ENCODE measurements at places on chromosomes 1 and 21.

GRCh38 chr1:156281693-156282478 is 739 bp downstream of the SMG5 start:
- DNase-seq, result no peak

GRCh38 chr1:12196641-12197482 is 30.1 kb downstream of the TNFRSF1B start:
- no peak for DNase-seq

- DNase-seq, result peak; percentile 63
These were observed at the start of gene ETS2 for GRCh38 chr21:38805328-38806152. Gene ETS2, plus strand, starts transcription at chr21:38805929. Its CDS starts 4,106 bp downstream, at chr21:38810035.

GRCh38 chr1:34896612-34897011 is 32.8 kb downstream of the DLGAP3 start:
- DNase-seq, result no peak

GRCh38 chr1:59237900-59238299 is 59.0 kb upstream of the FGGY start:
- DNase-seq, result no peak

DNA sequence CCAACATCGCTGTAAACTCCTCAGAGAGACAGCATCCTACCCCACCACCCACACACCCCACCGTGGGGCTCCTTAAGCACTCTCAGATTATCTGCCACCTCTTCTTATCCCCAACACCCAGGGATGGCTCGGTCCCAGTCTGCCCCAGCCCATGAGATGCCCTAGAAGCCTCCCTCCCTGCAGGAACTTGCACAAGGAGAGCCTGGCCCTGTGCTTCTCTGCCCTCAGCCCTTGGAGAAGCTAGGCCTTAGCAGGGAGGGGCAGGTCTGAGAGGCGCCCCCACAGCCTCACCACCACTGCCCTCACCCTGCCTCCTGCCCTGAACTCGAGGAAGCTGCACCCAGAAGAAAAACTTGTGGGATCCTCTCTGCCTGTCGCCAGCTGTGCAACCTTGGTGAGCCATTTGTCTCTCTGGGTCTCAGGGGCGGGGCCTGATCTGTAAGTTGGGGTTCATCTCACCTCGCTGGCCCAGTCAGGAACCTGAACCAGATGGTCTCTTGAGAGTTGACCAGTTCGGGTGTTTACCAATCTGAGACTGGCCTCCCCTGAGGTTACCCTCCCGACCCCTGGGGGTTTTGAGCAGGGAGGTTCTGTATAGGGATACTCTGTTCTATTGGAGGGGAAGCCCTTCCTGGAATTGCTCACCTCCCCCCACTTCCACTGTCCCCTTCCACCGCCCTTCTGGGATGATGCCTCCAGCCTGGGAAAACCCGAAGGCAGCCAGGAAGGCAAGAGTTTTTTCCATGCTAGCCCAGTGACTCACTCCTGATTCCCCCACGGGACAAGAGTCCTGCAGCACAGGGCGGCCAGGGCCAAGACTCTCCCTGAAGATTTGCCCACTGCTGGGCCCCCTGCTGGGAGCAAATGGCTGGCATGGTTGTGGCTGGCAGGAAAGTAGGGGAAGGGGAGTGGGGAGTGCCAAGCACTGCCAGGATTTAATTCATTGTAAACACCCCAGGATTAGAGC is at the start of gene S100A3:
Gene S100A3 (minus strand): TSS at position 537 of the 967 bp plus-strand sequence. CDS start 773 bp downstream, outside the sequence.
- no peak for DNase-seq

- DNase-seq, result no peak
These were observed 10.9 kb upstream of the ADAMTS5 start for GRCh38 chr21:26977746-26978145.

DNA sequence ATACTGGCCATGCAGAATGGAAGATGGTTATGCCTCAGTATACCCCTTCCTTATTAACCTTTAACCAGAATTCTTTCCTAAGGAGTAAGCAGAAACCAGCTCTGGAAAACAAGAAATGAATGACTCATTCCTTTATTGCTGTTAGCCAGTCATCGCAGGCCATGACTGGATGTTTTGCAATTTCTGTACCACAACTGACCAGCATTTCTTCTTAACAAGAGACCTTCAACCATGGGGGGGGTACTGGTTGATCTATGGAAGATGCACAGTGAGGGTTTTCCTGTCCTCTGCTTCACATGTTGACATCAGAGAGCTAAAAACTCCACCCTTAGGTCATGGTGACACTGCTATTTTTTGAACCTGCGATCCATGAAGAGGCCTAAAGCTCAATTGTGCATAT is 28.0 kb upstream of the RNF2 start:
- DNase-seq, result no peak

DNA sequence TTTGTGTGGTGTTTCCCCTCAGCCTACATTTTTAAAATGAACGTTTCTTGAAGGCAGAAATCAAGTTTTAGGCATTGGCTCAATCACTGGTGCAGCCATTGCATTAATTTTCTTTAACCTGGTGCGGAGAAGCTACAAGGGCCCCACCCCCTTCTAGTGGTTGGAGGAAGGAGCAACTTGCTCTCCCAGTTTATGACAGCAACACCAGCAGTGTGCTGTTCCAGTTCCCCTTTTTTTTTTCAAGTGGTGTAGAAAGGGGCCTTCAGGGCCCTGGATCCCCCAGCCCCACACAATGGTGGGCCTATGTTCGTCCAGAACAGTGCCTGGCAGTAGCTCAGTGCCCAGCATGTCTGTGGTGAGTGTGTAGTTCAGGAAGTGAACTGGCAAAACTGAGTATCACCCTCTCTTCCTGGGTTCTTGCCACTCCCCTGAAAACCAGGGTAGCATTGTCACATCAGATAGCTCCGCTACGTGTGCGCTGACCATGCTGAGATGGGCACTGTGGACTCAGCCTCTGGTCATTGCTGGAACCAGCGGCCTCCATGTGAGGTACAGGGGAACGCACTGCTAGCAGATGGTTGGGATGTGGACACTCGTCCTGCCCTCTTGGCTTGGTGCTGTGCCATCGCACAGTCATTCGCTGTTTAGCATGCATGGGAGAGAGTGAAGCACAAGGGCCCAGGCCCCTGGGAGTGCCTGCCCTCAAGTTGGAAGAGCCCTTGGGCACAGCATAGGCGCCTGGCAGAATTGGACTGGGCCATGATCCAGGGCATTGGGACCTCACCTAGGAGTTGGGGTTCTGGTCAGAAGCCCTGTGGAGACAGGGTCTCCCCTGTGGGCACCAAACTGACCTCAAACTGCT is 7.2 kb downstream of the ARF1 start:
- DNase-seq, result no peak

Measured in HuH-7.5 (cell line).